ENCODE measurements at places on chromosomes 5 and 9.

GRCh38 chr5:40150896-40151295 lies 528.8 kb upstream of the PTGER4 start:
- no peak for DNase-seq

DNA sequence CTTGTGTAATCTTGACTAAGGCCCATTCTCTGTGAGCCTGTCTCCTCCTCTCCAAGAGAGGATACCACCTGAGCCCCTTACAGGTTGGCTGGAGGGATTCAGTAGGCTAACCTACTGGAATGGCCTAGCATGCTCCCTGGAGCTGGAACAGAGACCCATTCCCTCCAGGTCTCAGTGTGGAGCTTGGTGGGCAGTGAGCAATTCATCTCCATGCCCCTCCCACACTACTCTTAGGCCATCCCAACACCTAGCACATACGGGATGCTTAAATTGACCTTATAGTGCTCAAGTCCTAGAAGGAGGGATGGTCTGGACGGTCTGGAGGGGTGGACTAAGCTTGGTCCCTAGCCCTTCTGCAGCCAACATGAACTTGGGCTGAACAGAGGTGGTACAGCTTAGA lies 75.6 kb downstream of the CRB2 start:
- DNase-seq = no peak

DNA sequence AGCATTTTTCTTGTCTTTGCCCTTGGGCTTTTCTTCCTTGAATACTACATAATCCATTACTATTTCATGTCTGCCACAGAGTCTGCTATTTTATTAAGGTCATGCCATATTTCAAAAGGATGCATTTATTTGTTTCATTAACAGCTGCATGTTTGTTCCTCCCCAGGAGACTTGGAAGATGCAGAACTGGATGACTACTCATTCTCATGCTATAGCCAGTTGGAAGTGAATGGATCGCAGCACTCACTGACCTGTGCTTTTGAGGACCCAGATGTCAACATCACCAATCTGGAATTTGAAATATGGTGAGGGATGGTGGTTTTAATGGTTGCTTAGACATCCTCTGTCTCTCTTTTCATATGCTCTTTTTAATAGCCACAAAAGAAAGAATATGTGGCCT lies 4.0 kb downstream of the IL7R start:
- DNase-seq = no peak

DNA sequence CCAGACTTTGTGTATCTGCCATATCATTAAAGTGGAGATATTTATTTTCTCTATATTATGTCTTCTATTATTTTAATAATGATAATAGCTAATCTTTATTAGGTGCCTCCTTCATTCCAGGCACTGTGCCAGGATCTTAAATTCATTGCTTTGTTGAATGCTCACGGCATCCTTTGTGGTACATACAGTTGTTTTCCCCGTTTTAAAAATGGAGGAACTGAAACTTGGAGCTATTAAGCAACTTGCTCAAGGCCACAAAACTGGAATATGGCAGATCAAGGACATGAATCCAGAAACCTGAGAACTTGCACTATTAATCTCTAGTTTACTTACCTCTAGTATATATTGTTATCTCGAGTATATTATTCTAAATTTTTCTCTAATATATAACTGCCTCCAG lies 41.5 kb upstream of the PPP3R2 start:
- DNase-seq = no peak

GRCh38 chr5:66986534-66986933 lies 210.1 kb downstream of the CD180 start:
- DNase-seq = no peak

DNA sequence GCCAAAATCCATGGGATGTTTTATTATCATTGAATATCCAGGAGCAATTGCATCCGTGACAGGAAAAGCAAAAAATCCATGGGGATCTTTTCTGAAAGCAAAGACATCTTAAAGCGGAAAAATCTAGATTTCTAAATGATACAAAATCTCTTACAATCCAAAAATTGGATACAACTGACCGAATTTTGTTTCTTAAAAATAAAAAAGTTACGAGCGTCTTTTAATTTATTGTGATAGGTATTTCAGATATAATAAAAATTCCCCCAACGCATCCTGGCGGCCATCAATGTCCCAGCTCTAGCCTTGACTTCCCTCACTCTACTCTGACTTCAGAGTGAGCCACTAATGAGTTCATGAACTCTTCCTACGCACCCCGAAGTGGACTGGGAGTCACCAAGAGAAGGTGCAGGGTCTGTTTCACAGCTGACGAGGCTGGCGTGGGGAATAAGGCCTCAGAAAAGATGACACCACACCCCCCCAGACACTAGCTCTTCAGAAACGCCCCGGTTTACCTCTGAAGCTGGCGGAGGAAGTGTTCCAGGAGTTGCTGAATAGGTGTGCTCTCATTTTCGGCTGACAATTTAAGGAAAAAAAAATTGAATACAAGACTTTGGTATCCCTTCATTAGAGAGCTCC lies 3.4 kb downstream of the BRD9 start:
- DNase-seq = no peak

- DNase-seq = no peak
Measured at GRCh38 chr5:139726248-139726647, 69.4 kb upstream of the PSD2 start.

DNA sequence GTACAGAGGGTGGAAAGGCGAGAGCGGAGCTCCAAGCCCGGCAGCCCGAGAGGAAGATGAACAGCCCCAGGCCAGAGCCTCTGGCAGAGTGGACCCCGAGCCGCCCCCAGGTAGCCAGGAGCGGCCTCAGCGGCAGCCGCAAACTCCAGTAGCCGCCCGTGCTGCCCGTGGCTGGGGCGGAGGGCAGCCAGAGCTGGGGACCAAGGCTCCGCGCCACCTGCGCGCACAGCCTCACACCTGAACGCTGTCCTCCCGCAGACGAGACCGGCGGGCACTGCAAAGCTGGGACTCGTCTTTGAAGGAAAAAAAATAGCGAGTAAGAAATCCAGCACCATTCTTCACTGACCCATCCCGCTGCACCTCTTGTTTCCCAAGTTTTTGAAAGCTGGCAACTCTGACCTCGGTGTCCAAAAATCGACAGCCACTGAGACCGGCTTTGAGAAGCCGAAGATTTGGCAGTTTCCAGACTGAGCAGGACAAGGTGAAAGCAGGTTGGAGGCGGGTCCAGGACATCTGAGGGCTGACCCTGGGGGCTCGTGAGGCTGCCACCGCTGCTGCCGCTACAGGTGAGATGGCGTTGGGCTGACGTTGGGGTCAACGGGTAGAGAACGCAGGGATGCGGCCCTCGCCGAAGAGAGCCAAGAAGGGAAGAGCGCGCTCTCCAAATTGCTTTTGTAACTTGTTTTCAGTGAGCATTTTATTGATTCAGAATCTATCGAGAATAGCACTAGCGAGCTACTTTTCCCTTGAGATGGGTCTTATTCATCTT lies at the start of gene PTGER4:
Gene PTGER4, plus strand, starts transcription at position 3 of the 769 bp plus-strand sequence. CDS start 1,079 bp downstream, outside the sequence.
- no peak for DNase-seq

- peak; percentile 95 for DNase-seq
Measured at GRCh38 chr9:108057421-108058134, 568.0 kb upstream of the KLF4 start.

- DNase-seq = peak; percentile 70
Measured at GRCh38 chr5:66595756-66596635, at the start of gene MAST4. TSS of gene MAST4 (plus strand) at chr5:66596393. CDS start at chr5:66596656, 263 bp downstream.

GRCh38 chr9:129552064-129552463 lies 68.8 kb downstream of the C9orf50 start:
- DNase-seq = no peak

- DNase-seq = no peak
Measured at GRCh38 chr5:107619781-107620180, 51.0 kb downstream of the EFNA5 start.

Measured in epithelial cell of prostate (primary cell).